AG09309 (cell line): ENCODE measurements at places on chromosomes 1 and 21.

DNA sequence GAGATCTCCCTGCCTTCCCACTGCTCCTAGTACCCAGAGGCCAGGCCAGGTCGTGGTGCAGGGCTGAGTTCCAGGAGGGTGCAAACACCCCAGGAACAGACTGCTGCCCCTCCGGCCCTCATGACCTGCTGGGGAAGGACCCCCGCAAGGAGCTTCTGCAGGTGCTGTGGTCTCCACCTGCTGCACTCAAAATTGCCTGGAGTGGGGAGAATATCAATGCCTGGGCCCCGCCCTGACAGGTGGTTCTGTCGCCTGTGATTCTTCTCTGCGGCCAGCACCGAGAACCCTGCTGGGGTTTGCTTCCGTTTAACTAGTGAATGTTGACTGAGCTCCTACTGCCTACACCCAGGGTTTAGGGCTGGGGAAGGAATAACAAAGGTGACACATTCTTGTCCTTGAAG is 2.1 kb upstream of the TFF3 start:
- no peak for DNase-seq

DNA sequence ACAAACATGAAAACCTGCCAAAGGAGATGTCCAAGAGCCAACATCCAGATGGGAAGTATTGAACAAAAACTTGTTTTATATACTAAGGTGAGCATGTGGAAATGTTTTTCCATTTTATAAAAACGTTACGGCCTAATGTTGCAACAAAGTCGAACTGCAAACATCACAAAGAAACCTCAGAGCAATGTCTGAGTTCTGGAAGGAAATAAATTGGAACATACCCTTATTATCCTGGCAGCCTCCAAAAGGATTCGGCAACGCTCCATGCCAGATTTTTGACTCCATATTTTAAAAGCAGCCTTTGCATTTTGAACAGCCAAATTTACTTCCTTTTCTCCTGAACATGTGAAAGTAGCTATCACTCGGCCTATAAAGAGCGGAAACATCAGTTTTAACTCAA is 3.3 kb downstream of the ALDH9A1 start:
- DNase-seq = no peak

- DNase-seq = no peak
Measured at GRCh38 chr1:38207906-38208305, 161.3 kb upstream of the POU3F1 start.

DNA sequence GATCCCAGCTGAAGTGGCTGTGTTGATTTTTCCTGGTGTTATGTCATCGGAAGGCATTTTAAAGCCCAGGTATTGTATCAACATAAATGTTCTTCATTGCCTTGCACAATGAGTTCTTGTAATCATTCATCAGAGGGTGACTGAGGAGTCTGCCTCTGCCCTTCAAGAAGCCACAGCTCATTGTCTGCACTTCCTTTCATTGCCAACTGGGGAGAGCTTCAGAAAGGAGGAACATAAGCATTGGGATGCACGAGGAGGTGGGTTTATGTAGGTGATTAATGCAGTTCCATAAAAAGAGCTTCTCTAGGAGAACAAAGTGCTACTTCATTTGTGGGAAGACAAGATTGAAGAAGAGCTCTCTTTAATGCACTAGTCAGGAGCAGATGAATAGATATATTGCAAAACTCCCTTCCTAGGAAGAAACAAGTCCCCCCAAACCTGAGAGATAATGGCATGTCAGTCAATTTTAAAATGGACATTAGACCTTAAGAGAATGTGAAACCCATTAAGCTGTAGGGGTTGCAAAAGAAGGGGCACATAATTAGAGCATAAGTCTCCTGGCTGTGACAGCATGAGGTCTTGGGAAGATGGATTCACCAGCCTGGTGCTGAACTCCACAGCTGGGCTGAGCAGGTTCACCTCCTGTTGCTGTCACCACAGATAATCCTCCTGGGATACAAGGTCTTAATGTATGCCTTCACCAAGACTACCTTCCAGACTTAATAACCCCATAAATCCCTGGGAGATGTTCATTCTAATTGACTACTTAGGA is 124.6 kb downstream of the BACH1 start:
- DNase-seq = no peak

GRCh38 chr1:25554886-25555752 is 11.7 kb downstream of the LDLRAP1 start:
- DNase-seq = no peak

DNA sequence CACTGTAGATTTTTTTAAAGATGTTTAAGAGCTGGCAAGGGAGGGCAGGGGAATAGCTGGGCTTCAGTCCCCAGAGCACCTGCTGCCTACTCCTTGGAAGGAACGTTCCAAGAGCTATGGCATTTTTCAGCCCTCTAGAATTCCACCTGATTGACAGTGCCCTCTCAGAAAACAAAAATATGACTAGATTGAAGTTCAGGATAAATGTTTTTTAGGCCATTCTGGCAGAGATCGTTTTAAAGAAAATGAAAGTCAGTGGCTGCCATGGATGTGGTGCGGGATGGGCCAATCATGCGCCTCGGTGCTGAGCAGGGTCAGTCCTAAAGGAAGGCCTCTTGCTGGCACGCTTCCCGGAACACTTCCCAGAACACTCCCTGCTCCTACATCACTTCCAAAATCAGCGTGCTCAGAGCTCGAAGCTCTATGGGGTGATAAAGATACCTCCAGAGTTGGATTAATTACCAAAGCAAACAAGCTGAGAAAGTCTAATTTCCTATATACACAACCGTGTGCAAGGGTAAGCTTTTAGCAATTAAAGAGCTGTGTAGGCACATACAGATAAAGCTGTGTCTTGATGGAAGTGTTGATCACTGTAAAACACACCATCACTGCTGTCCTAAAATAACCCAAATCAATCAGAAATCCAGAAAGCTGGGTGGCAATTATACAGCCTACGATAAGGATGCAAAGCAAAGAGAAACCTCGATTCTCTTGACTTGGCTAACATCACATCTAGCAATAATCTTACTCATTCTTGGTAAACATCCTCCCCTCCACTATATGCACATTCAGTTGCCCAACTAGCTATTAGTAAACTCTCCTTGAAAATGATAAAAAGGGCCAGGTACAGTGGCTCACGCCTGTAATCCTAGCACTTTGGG is 34.6 kb downstream of the TGFBR3 start:
- DNase-seq = no peak

GRCh38 chr1:116290085-116290705 is 82.8 kb upstream of the ATP1A1 start:
- peak; percentile 27 for DNase-seq

- DNase-seq = no peak
Measured at GRCh38 chr1:53375440-53375839, 47.6 kb upstream of the LRP8 start.

DNA sequence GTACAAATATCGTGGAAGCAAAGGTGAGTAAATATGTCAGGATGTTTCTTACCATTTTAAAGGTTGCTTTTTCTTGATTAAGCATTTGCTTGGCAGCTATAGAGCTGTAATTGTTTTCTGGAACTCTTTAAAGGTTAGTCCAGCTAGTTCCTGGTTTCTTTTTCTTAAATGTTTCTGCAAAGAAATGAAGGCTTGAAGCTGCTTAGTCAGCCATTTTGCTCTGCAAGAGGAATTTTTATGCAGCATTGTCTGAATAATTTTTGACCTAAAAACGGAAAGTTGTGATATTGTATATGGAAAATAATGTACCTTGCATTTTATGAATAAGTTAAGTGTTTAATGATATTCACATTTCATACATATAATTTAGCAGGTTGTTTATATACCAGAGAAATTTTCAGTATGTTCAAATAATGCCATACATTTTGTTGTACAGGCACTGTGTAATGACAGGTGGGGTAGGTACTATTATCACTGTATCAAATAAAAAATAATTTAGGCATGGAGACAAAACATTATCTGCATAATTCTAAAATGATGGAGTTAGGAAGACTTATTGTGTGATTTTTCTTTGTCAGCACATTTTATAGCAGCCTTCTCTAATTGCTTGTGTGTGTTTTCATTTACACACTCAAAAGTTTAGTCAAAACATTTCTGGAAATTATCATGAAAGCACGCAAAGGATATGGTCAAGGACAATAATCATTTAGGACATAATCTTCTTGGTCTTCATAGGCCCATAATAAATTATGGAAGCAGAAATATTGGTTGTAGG is 624.4 kb downstream of the NCAM2 start:
- no peak for DNase-seq

DNA sequence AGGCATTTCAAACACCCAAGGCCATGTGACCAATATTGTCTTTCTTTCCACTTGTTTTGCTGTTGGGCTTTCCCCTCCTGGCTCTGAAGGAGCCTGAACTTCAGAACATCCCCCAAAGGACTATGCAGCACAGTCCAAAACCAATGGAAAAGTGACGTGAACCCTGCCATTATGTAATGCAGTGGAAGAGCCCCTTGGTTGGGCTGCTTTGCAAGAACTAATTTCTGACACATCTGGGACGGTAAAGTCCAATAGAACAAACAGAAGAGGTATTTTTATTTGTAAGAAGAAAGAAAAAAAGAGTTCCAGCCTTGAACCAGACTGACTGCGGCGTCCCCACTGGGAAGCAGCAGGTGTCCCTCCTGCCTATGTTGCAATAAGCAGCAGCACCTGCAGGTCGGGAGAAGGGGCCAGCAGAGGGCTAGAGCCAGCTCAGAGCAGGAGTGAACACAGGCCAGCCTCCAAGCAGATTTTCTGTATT is 116.7 kb downstream of the CDC7 start:
- DNase-seq = no peak

- DNase-seq = no peak
Measured at GRCh38 chr1:108646265-108646647, 14.6 kb downstream of the HENMT1 start.

- no peak for DNase-seq
Measured at GRCh38 chr1:235503403-235504121, 690 bp downstream of the B3GALNT2 start.

- no peak for DNase-seq
Measured at GRCh38 chr1:104629589-104629988, 879.9 kb downstream of the AMY1C start.

DNA sequence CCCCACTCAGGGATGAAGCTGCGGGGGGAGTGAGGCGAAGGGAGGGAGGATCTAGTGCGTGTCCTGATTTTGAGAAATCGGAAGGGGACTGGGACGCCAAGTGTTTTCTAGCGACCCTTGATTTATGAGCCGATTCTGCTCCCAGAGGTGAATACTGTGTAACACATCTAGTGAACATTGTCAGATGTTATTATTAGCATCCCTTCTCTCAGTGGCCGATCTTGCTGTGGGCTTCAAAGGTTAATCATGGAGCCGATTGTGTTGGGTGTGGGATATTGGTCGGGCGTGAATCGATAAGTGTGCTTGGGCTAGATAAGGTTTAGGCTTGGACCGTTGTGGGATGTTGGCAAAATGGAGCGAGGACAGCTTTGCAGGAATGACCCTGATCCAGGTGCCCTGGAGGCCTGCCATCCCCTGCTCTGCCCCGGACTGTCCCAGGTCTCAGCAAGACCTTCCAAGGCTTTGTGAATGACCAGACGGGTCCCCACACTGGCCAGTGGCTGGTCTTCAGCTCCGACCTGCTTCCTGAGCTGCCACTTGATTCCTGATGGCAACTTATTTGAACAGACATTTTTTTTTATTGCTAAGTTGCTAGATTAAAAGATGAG is 2.2 kb downstream of the AJAP1 start:
- DNase-seq = no peak

DNA sequence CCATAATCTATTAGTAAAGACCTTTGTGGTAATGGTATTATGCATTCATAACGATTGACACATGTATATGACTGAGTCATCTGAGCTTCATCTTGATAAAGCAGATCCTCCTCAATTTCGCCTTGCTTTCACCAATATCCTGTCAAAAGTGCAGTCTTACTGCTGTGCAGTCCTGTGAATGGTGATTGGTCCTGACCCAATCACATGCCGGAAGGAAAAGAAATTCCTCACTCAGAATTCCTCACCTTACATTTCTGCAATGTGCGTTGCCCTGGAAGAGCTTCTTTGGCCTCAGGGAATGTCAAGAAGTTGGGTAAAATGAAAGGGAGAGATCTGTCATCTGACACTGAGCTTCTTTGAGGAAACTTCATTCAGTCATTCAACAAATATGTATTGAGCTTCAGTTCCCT is 121.0 kb upstream of the TSPAN2 start:
- peak; percentile 38 for DNase-seq

GRCh38 chr1:43038232-43038935 is 79.7 kb upstream of the SLC2A1 start:
- no peak for DNase-seq

GRCh38 chr1:178532392-178532791 is 19.5 kb downstream of the TEX35 start:
- no peak for DNase-seq

DNA sequence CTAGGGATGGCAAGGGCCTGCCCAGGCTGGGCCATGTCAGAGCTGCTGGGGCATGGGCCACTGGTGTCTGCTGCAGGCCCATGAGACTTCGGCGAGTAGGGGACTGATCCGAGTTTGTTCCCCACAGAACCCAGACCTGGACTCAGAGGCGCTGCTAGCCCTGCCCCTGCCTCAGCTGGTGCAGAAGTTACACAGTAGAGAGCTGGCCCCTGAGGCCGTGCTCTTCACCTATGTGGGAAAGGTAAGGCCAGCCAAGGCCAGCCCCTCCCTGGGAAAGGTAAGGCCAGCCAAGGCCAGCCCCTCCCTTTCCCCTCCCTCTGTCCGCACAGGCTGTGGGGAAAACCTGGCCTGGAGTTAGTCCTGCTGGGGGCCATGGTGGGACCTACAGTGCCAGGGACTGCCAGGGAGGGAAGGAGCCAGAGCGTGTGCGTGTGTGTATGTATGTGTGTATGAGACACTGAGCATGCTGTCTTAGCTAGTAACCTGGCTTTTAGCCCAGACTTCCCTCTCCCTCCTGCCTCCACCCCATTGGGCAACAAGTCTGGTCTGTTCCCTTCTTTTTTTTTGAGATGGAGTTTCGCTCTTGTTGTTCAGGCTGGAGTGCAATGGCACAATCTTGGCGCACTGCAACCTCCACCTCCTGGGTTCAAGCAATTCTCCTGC is 8.0 kb downstream of the FAAH start:
- peak; percentile 96 for DNase-seq

- DNase-seq = no peak
Measured at GRCh38 chr1:27084107-27084506, 70.8 kb downstream of the SLC9A1 start.

- DNase-seq = no peak
Measured at GRCh38 chr1:175262621-175263020, 70.0 kb upstream of the KIAA0040 start.

DNA sequence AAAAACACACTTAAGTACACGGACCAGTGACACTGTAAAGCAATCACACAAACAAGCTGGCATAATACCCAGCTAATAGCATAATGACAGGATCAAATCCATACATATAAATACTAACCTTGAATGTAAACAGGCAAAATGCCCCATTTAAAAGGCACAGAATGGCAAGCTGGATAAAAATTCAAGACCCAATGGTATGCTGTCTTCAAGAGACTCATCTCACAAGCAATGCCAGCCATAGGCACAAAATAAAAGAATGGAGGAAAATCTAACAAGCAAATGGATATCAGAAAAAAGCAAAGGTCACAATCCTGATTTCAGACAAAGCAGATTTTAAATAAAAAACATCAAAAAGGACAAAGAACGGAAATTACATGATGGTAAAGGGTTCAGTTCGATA is 79.1 kb upstream of the PTGFR start:
- DNase-seq = no peak
